ENCODE measurements at places on chromosomes 3 and 15.

GRCh38 chr15:69919816-69920215 is 177.9 kb downstream of the TLE3 start:
- DNase-seq, result no peak

- no peak for DNase-seq
Observed at GRCh38 chr3:125381314-125381713, 6.2 kb upstream of the ZNF148 start.

GRCh38 chr3:124786511-124787241 is 56.4 kb downstream of the UMPS start:
- DNase-seq, result no peak

DNA sequence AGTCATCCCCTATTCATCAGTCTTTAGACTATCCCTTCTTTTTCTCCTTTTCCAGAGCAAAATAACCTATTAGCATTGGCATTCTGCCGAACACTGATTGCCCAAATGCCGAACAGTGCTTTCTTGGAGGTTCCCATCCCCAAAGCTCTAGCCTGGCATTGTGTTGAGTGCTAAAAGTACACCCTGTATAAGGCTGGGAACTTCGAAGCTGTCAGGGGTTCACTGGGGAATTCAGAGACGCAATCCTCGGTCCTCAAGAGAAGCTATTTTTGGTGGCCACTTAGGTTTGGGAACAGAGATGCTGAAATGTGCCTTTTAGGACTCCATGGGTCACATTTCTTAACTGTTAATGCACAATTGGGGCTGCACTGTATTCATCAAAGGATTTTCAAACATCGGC is 8.4 kb downstream of the FRMD5 start:
- DNase-seq, result no peak

DNA sequence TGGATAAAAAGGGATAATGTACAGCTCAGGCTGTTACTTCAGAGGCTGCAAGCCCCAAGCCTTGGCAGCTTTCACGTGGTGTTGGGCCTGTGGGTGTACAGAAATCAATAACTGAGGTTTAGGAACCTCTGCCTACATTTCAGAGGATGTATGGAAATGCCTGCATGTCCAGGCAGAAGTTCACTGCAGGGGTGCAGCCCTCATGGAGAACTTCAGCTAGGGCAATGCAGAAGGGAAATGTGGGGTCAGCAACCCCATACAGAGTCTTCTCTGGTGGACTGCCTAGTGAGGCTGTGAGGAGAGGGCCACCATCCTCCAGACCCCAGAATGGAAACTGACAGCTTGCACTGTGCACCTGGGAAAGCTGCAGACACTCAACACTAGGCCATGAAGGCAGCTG is 1350.3 kb downstream of the ROBO2 start:
- DNase-seq, result no peak

- DNase-seq, result no peak
Observed at GRCh38 chr3:112802338-112802737, 44.3 kb downstream of the CD200R1L start.

GRCh38 chr15:59154243-59154642 is 49.3 kb downstream of the CCNB2 start:
- DNase-seq, result no peak

- DNase-seq, result no peak
Observed at GRCh38 chr3:195159814-195160165, 111.2 kb downstream of the XXYLT1 start.

- no peak for DNase-seq
Observed at GRCh38 chr3:49300595-49300994, 23.6 kb upstream of the C3orf62 start.

- DNase-seq, result no peak
Observed at GRCh38 chr15:49844390-49844789, 223.5 kb downstream of the DTWD1 start.

DNA sequence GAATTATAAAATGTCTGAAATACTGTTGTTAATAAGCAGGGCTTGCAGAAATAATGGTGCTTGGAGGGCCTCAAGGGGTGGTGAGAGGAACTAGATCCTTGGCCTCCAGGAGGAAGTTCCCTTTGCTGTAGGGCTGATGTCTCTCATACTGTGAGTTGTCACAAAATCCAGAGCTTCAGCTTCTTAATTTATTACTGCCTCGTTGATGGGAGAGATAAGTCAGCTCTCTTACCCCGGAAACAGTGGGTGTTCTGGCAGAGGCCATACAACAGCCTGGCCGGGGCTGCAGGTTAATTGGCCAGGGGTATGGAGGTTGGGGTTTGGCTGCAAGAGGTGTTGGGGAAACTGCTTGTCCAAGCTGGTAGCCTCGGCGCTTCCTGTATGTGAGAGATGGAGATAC is 15.5 kb downstream of the MAPKAPK3 start:
- no peak for DNase-seq

All from SHP77 treated with DMSO at 0.1 percent for 48 hours (cell line).